GM18507 (cell line): ENCODE measurements at places on chromosomes 1 and 21.

DNA sequence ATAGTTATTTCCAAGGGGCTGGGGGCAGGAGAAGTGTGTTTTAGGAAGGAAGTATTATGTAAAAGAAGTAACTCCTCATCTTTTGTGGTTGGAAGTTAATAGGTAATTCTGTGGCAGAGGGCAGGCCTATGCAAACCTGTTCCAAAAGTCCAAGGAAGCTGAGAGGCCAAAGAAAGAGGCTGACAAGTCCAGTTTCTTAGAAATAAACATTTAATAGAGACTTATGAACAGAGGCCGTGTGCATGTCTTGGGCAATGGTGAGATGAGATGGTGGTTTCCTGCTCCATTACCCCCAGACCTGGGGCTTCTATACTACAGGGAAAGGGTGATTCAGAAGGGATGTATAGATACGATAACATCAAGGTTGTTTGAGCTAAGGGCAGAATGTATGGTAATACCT lies 7.6 kb upstream of the CA14 start:
- DNase-seq, result no peak

DNA sequence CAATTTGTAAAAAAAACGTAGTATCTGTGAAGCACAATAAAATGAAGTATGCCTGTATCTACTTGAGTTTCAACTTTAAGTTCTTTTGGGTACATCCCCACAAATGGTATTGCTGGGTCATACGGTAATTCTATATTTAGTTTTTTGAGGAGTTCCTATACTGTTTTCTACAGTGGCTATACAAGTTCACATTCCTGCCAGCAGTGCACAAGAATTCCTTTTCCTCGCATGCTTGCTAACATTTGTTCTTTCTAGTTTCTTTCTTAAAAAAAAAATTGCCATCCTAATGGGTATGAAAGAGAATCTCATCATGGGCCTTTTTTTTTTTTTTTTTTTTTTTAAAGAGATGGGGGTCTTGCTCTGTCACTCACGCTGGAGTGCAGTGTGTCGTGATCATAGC lies 41.9 kb downstream of the UCK2 start:
- DNase-seq, result no peak

GRCh38 chr1:41404308-41404761 lies 43.1 kb downstream of the FOXO6 start:
- no peak for DNase-seq

DNA sequence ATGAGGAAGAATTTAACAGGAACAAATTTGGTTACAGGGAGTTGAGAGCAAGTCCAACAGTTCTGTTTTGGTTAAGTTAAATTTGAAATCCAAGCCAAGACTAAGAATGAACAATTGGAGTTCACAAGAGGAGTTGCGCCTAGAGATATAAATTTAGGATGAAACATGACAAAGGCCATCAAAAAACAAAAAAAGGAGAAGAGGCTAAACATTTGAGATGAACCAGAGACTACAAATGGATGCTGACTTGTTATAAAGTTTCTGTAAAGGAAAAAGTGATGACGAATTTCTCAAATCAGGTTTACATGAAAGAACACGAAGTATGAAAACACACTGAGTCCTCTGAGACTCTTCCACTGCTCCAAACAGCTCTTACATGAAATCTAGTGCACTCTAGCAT lies 575.6 kb downstream of the SMYD3 start:
- DNase-seq, result no peak

- DNase-seq, result no peak
These were observed 41.1 kb downstream of the WNT9A start for GRCh38 chr1:227906550-227907071.
